ENCODE measurements at places on chromosomes 7 and 10. TPM values are rescaled to one million over a fixed set of nuclear protein-coding genes. Genes with fewer than 3 reads are reported as not detected.

- no peaks in the 10 kb centered on the region for H3K36me3 ChIP-seq
- no peak overlapping the region for H3K27ac ChIP-seq
- H3K27me3 ChIP-seq = no peaks in the 10 kb centered on the region
- no peak overlapping the region for H3K4me3 ChIP-seq
Observed at GRCh38 chr7:37719077-37719476, 35.5 kb downstream of the GPR141 start.

CELF2 gene
- 197 TPM for total RNA-seq

CAMK2G gene
- total RNA-seq = 34.4 TPM

DNA sequence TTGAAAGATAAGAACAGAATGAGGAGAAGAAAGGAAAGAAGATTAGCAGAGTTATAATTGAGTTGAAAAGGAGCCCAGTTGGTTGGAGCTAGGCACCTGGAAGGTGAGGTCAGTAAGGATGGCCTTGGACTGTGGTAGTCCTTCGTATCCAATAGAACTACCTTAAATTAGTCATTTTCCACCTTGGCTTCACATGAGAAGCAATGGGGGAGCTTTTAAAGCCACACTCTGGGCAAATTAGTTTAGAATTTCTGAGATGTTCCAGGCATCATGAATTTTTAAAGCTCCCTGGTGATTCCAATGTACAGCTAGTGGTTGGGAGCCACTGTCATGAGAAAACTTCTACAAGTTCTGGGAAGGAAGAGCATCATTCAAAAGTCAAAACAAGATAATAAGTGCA is 27.3 kb upstream of the CYP3A5 start:
- no peak for DNase-seq
- H3K27ac ChIP-seq = no peak overlapping the region
- no peak overlapping the region for H3K4me3 ChIP-seq
- no peaks in the 10 kb centered on the region for H3K36me3 ChIP-seq
- no peaks in the 10 kb centered on the region for H3K4me1 ChIP-seq

DNA sequence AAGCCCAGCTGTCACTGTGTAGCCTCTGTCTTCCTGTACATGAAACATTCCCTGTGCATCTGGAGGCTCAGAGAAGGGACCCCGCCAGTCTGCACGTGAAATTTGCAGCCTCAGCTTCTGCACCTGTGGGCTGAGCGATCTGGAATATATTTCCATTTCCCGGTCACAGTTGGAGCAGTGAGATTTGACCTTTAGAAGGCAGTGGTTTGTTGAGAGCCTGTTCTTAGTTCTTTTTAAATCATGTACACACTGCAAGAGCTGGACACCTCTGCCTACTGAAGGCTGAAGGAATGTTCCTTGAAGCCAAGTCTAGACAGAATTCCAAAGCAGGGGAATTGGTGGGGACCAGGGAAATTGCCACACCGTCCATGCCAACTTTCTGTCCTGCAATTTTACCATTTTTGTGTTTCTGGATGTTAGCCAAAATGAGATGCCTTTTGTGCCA is 706.6 kb downstream of the INHBA start:
- no peak overlapping the region for H3K4me3 ChIP-seq
- no peaks in the 10 kb centered on the region for H3K4me1 ChIP-seq

CALU gene
- 28.4 TPM for total RNA-seq

GRCh38 chr10:109926061-109926745 is 2.9 kb upstream of the XPNPEP1 start:
- no peak overlapping the region for H3K4me3 ChIP-seq
- H3K36me3 ChIP-seq = no peaks in the 10 kb centered on the region
- no peak overlapping the region for H3K27ac ChIP-seq
- no peak for DNase-seq

DNA sequence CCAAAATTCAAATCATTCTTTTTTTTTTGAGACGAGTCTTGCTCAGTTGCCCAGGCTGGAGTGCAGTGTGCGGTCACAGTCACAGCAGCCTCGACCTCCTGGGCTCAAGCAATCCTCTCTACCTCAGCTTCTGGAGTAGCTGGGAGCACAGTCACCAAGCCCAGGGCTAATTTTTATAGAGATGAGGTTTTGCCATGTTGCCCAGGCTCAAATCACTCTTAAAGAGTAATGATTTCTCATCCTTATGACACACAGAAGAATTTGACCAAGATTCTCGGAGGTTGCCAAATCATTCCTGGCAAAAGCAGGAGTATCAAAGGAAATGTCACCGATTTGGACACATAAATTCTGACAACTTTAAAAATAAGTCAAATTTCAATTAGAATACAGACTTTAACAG is 39.1 kb downstream of the SIRT1 start:
- H3K4me1 ChIP-seq = no peaks in the 10 kb centered on the region
- no peak for DNase-seq
- H3K4me3 ChIP-seq = no peak overlapping the region
- peaks cover 47% of the 10 kb centered on the region for H3K36me3 ChIP-seq

GRCh38 chr10:129163531-129163930 is 303.5 kb upstream of the MGMT start:
- no peaks in the 10 kb centered on the region for H3K36me3 ChIP-seq
- no peak overlapping the region for H3K4me3 ChIP-seq
- no peak overlapping the region for H3K27ac ChIP-seq
- no peak for DNase-seq

MOGAT3 gene
- total RNA-seq = 0.11 TPM

PRR15 gene
- not detected for total RNA-seq

GRCh38 chr10:64041989-64042490 is 520.8 kb downstream of the REEP3 start:
- peaks cover 11% of the 10 kb centered on the region for H3K4me1 ChIP-seq
- no peak overlapping the region for H3K27ac ChIP-seq
- H3K27me3 ChIP-seq = no peaks in the 10 kb centered on the region
- no peak for DNase-seq
